ENCODE measurements at places on chromosomes 2 and 18. TPM values are rescaled to one million over a fixed set of nuclear protein-coding genes. Genes with fewer than 3 reads are reported as not detected.

DNA sequence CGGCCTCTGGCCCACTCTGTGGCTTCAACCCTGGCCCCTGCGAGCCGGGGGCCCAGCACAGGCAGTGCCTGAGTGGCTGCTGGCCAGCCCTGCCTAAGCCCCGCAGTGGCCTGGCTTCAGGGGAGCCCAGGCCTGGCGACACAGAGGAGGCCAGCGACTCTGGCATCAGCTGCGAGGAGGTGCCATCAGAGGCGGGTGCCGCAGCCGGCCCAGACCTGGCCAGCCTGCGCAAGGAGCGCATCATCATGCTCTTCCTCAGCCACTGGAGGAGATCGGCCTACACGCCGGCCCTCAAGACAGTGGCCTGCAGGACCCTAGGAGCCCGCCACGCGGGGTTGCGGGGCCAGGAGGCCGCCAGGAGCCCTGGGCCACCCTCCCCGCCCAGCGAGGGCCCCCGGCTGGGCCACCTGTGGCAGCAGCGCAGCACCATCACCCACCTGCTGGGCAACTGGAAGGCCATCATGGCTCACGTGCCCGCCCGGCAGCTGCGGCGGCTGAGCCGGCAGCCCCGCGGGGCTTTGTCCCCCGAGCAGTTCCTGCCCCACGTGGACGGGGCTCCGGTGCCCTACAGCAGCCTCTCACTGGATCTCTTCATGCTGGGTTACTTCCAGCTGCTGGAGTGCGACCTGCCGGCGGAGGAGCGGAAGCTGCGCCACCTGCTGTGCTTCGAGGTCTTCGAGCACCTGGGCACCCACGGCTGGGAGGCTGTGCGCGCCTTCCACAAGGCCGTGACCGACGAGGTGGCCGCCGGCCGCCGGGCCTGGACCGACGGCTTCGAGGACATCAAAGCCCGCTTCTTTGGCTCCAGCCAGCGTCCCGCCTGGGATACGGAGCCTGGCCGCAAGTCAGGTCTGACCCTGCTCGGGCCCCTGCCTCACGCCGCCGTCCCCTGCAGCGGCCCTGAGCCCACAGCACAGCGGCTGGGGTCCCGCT lies 7.5 kb upstream of the KLHL30 start:
- no peak for DNase-seq

DNA sequence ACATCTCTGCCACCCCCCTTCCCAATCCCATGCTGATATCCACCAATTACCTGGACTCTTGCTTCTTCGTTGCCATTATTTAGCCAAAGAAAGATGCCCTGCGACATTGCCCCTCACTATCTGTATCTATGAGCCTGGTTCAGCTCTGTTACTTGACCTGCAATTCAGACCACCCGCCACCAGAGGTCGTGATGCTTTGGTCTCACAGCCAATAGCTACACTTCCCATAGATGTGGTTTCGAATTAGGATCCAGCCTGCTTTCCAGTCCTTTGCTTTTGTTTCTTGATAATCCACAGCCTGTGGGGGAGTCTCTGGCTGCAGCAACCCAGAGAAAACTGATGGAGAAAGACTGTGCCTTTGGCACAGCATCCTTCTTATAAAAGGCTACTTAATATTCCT lies 239.4 kb downstream of the KLHL29 start:
- DNase-seq: no peak

- no peak for DNase-seq
These were observed 286.9 kb downstream of the MEIS1 start for GRCh38 chr2:66721776-66722175.

Gene POTEC
- not detected for total RNA-seq

DNA sequence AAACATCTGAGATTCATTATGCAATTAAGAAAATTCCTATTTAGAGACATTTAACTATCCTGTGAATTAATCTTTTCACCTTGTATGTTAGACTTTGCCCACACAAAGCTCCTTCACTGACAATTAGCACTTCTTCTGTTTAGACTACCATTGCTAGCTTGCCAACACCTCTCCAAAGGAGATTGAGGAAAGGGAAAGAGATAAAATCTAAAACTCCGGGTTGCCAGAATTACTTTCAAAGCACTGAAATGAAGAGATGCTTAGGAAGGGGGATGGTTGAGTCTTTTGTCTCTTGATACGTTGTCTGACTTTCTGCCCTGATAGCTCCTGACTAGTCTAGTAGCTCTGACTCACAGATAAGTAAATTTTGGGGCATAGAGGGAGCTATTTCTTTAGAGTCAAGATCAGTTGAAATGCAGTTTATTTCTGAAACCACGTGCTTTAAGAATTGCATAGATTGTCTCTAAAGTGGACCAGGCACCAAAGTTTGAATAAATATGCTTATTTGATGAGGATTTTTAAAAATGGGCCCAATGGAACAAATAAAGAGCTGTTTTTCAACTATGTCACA lies 74.1 kb upstream of the DSEL start:
- DNase-seq: no peak

Gene MEIS1
- total RNA-seq: 11.8 TPM

- no peak for DNase-seq
These were observed 8.5 kb upstream of the LBH start for GRCh38 chr2:30222636-30223360.

GRCh38 chr2:74458938-74459363 lies 713 bp downstream of the WBP1 start:
- no peak for DNase-seq

- DNase-seq: peak; percentile 34
These were observed 297.6 kb downstream of the PARD3B start for GRCh38 chr2:204842661-204843485.

GRCh38 chr2:113930448-113930847 lies 40.6 kb downstream of the ACTR3 start:
- no peak for DNase-seq

Gene ANKRD30BL
- total RNA-seq: 0.81 TPM

- DNase-seq: no peak
These were observed 234.9 kb upstream of the CDH2 start for GRCh38 chr18:28411806-28412205.

DNA sequence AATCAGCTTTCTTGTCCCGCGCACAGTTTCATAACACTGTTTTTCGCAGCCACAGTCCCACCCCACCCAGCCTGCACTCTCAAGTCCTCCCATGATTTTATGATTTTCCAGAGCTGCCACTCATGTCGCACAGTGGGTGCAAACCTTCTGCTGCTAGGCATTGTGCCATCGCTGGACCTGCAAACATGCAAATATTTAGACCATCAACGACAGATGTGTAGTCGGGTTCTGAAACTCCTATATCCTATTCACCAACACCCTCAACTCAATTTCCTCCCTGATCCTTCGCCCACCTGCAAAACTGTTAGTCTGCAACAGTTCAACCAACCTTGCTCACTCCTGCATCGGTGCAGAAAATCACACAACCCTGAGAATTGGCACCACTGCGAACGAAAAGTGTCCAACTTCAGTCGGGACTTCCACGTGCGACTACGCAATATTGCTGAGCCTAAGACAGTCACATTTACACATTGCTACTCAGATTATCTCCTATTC lies 871 bp upstream of the ALS2 start:
- DNase-seq: peak; percentile 26

GRCh38 chr2:239506961-239507360 lies 106.1 kb upstream of the HDAC4 start:
- no peak for DNase-seq

Gene FAM237A
- not detected for total RNA-seq

- no peak for DNase-seq
These were observed 3.6 kb upstream of the GMPPA start for GRCh38 chr2:219494952-219495530.

DNA sequence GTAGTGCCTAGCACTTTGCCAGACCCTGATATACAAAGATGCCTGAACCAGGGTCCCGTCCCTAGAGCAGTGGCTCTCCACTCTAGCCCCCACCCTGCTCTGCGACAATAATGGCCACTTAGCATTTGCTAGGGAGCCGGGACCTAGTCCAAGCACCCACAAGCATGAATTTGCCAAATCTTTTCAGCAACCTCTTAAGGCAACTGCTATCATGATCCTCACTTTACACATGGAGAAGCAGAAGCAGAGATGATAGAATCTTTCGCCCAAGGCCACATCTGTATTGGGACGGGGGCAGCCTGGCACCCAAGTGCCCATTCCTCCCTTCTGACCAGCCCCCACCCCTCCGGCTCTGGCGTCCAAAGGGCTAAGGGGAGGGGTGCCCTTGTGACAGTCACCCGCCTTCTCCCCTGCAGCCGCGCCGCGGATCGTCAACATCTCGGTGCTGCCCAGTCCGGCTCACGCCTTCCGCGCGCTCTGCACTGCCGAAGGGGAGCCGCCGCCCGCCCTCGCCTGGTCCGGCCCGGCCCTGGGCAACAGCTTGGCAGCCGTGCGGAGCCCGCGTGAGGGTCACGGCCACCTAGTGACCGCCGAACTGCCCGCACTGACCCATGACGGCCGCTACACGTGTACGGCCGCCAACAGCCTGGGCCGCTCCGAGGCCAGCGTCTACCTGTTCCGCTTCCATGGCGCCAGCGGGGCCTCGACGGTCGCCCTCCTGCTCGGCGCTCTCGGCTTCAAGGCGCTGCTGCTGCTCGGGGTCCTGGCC lies 13.0 kb downstream of the SIGLEC15 start:
- peak; percentile 42 for DNase-seq

Gene RND3
- total RNA-seq: 7.6 TPM

Data from thyroid gland (tissue), 4 donors.